ENCODE measurements at places on chromosomes 7 and 10. TPM values are rescaled to one million over a fixed set of nuclear protein-coding genes. Genes with fewer than 3 reads are reported as not detected.

The NUTM2E gene
- total RNA-seq = not detected

DNA sequence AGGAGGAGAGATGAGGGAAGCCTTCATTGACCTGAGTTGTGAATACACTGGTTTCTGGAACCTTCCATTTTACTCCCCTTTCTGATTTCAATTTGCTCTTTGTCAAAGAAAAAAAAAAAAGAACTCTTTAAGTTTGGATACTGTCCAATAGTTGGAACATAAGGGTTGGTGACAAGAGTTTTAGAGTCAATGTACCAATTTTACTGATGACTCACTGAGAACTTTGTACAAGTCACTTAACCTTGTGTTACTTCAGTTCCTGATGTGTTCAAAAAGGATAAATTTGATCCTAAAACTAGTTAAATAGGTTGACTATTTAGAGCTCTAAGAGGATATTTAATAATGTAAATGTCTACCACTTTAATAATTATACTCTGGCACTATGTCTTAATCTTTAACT is 4.1 kb upstream of the CDK14 start:
- DNase-seq = no peak

GRCh38 chr7:55108818-55109217 is 90.0 kb downstream of the EGFR start:
- no peak for DNase-seq

GRCh38 chr10:86964061-86964846 is 4.0 kb upstream of the ADIRF start:
- DNase-seq = no peak

- no peak for DNase-seq
Measured at GRCh38 chr10:125023862-125024496, 82.1 kb downstream of the ZRANB1 start.

- DNase-seq = no peak
Measured at GRCh38 chr7:134907639-134908038, 78.7 kb upstream of the AGBL3 start.

DNA sequence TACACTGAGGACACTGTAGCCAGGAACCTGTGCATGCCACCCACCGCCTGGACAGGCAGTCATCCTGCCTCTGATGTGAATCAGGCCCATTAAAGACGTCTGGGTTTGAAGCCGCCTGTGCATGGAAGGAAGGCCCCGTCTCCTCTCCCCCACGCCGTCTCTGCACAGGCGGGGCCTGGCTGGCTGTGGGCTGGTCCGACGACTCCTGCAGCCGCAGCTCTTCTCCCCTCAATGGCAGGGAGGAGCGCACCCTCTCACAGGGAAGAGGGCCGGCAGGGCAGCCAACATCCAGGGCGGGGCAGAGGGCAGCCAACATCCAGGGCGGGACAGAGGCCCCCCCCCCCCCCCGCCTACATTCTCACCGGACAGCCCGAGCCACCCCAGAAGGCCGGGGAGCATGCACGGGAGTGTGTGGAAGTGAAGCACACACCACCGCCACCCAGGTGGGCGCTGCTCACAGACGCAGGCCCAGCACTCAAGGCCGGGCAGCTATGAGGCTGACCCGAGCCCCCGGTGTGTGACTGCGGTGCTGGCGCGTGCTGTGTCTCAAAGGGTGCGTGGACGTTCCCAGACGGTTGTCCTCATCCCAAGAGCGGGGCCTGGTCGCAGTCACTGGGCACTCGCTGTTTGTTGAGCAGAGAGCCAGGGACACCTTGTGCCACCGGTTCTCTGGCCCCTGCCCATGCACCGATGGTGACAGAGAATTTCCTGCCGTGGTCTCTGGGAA is 19.1 kb downstream of the DPYSL4 start:
- no peak for DNase-seq

The SLC26A5 gene
- not detected for total RNA-seq

The ABCB4 gene
- total RNA-seq = 0.60 TPM

The FFAR4 gene
- not detected for total RNA-seq

The ARHGAP22 gene
- 31.0 TPM for total RNA-seq

DNA sequence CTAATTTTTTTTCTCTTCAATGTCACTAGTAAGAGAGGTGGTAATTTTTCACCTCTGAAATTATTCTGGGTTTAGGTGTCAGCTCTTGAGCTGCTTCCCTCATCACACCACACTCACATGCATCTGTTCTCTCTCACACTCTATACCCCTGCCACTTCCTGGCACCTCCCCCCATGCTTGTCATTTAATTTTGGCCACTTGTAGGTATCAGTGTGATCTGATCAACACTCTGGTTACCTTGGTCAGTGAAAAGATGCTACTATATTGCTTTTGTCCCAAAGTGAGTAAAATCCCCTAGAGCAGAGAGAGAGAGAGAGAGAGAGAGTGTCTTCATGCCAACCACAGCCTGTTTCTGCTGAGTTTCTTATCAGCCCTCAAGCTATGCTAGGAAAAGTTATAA is 42.5 kb downstream of the STK17A start:
- DNase-seq = no peak

The AKR1C2 gene
- 24.8 TPM for total RNA-seq

The TMEM236 gene
- total RNA-seq = 0.12 TPM

The PLEKHS1 gene
- 0.84 TPM for total RNA-seq

- no peak for DNase-seq
Measured at GRCh38 chr10:44995581-44995913, 5.2 kb upstream of the ZNF22 start.

DNA sequence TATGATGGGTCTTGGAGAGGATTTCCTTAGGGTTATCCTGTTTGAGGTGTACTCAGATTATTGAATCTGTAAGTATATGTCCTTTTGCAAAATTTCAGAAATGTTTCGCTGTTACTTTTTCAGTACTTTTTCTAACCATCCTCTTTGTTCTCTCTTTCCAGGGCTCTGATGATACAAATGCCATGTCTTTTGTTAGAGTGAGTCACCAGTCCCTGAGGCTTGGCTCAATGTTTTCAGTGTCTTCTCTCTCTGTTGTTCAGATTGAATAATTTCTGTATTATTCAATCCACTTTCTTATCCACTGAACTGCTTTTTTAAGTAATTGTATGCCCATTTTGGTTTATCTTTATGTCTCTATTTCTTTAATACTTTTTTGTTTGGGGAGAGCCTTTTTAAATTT is 449.4 kb downstream of the TNS3 start:
- DNase-seq = peak; percentile 41

The RHOBTB1 gene
- 12.4 TPM for total RNA-seq

- DNase-seq = peak; percentile 37
Measured at GRCh38 chr7:3164380-3164792, 120.7 kb upstream of the CARD11 start.

DNA sequence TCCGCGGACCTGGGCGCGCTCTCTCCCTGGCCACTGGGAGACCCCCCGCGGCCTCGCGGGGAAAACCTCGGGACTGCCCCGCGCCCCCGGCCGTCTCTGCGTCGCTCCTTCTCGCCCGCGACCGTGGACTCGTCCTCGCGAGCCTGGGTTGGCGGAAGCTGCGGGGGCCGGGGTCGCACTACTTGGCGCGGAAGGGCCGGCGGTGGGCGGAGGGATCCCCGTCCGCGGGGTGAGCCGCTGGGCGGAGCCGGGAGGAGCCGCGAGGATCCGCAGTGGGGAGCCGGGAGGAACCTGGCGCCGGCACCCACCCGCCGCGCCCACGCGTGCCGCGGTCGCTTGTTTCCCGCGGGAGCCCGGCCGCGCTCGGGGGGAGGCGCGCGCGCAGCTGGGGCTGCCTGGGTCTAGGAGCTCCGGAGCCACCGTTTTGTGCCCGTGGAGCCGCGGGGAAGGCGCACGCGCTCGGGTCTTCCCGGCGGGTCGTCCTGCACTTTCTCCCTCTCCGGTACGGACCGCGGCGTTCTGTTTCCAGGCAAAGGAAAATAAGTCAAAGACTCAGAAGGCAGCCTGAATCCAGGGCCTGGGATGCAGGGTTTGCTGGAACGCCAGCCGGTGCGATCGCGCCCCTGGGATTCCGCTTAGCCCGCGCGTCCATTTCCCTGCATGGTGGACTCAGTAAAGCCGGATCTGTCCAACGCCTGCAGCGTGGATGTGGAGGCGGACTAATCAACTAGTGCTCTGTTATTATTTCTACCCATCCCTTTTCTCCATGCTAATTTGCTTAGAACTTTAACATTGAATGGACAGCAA is 28.7 kb upstream of the KMT2C start:
- peak; percentile 77 for DNase-seq

The LIPM gene
- total RNA-seq = not detected
